ENCODE measurements at places on chromosomes 1 and 21. TPM values are rescaled to one million over a fixed set of nuclear protein-coding genes. Genes with fewer than 3 reads are reported as not detected.

The NFASC gene
- 0.33 TPM for total RNA-seq

The CD160 gene
- not detected for total RNA-seq

The ARTN gene
- total RNA-seq, result 0.26 TPM

The C1orf141 gene
- total RNA-seq, result 0.11 TPM

The ITLN2 gene
- not detected for total RNA-seq

The PRELP gene
- total RNA-seq, result not detected

The DCAF8 gene
- 135 TPM for total RNA-seq

The MPL gene
- not detected for total RNA-seq

The RAB13 gene
- 16.6 TPM for total RNA-seq

The WNT3A gene
- total RNA-seq, result not detected

The CAMTA1 gene
- 62.3 TPM for total RNA-seq

The MR1 gene
- 25.3 TPM for total RNA-seq

The S100PBP gene
- total RNA-seq, result 27.9 TPM

The IRF6 gene
- total RNA-seq, result 0.11 TPM

The GBP2 gene
- 294 TPM for total RNA-seq

The ACTA1 gene
- total RNA-seq, result not detected

The LCE1E gene
- total RNA-seq, result not detected

The OR2T29 gene
- not detected for total RNA-seq

The KRTAP19-3 gene
- not detected for total RNA-seq

The BATF3 gene
- 149 TPM for total RNA-seq

The TMPRSS15 gene
- total RNA-seq, result not detected

The HSPA6 gene
- total RNA-seq, result 0.14 TPM

The BTBD19 gene
- 16.7 TPM for total RNA-seq

The FMN2 gene
- total RNA-seq, result not detected

All from activated CD4-positive, alpha-beta T cell treated with anti-CD3 and anti-CD28 coated beads for 36 hours (primary cell).